ENCODE measurements at places on chromosomes 12 and 14.

DNA sequence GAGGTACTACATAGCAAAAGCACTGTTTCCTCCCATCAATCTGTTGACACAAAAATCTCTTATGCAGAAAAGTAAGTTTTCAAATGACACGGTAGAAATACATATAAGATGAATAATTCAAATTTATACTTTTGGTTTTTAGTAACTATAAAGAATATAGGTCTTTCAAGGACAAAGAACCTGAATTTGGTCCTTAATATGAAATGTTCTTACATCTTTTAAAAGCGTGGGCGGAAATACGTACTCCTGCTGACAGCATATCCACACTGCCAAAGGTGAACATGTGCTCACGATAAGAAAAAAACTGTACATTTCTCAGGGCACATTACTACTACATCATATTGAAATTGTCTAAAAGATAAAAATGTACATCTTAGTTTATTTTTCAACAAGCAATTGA, 127.6 kb downstream of the FOXN3 start:
- DNase-seq = no peak

- no peak for DNase-seq
These were observed 43.6 kb upstream of the SYT1 start for GRCh38 chr12:78820946-78821345.

GRCh38 chr12:114408471-114408885, 2.5 kb upstream of the TBX5 start:
- DNase-seq = no peak

GRCh38 chr14:80692903-80693302, 248.6 kb downstream of the CEP128 start:
- DNase-seq = no peak

DNA sequence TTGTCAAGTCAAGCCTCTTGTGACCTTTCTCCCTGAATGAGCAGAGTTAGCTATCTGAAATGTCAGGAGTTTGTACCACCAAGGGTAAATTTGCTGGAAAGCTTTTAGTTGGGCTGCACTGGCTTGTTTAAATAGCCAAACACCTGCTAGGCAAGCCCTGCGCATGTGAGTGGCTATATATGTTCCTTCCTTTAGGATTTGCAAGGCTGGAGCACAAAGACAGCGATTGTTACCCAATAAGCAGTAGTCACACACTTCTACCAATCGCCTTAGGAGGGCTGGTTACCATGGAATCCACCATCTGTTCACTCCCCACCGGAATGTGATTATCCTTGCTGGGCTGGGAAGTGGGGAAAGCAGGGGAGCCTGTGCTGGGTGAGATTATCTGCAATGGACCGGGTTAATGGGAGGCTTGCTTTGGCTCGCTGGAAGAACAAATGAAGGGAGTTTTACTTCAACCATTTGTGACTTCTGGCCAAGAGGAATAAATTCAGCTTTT, 102.5 kb downstream of the FGD4 start:
- no peak for DNase-seq

GRCh38 chr12:113403435-113404415, at the start of gene SDS:
Gene SDS, minus strand, starts transcription at chr12:113403887. Its CDS starts 4,179 bp downstream, at chr12:113399708.
- DNase-seq = no peak

DNA sequence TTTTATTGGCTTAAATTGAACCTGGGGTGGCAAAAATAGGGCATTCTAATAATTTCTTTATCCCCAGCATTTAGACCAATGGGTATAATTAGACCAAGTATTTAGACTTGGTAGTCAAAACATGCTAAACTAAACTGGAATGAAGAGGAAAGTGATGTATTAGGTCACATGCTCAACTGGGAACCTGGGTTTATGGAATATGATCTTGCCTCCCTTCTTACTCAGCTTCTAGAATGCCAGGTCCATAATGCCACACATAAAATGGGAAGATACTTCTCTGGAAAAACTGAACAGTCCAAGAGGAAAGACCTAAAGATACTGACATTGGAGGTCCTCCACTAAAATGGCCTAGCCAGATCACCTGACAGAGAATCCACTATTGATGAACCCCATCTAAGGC, 6.2 kb upstream of the BIN2 start:
- no peak for DNase-seq

DNA sequence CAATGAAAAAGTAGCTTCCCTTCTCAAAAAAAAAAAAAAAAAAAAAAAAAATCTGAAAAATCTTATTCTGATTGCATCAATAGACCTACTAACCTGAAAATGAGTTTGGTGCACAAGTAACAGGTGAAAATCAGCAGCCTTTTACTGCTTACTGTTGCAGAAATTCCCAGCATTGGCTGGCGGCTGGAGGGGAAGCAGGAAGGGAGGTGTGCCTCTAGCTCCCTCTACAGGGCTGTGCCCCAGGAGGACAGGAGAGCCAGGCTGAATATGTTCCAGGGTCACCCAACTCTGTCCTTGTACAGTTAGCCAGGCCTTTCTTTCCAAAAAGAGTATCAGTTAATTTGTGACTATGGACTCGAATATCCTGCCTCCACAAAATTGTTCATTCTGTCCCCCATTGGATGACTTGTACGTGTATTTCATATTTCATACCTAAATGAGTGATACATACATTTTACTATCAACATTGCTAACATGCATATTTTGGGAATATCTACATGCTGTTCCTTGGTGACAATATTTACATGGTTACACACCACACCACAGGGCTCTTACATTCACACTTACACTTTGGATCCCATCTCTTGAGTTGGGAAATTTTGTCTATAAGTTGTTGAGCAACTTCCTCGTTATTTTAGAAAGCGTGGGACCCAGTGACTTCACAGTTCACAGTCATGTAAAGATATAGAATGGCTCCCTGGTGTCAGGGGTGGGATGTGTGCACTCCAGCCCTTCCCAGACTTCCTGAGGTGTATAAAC, 124.8 kb downstream of the SAMD4A start:
- no peak for DNase-seq

DNA sequence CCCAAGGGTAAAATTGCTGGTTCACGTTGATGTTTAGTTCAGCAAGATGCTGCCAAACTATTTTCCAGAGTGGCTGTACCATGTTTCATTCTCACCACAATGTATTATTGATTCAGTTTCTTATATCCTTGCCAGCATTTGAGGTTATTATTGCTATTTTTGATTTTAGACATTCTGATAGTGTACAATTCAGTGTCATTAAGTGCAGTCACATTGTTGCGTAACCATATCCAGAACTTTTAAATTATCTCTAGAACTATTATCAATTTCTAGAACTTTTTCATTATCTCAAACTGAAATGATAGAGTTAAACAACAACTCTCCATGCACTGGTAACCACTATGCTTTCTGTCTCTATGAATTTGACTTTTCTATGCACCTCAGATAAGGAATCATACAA, 10.7 kb upstream of the TBC1D15 start:
- no peak for DNase-seq

GRCh38 chr14:72801836-72802587, 91.9 kb downstream of the DPF3 start:
- DNase-seq = no peak

DNA sequence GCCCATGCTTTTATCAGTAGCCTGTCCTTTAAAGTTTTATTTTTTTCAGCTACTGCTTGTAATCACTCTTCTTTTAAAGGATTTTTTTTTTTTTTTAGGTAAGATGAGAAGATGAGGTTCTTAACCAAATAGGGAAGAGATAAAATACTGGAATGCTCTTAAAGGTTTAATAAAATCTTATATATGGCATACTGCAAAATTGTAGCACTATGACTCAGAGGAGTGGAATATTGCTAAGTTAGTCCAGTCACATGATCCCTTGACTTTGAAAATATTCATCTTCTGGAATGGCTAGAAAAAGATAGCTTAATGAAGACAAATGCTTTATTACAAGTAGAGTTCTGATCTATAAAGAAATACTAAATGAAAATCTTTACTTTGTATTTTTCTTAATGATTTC, 116.6 kb downstream of the NAV3 start:
- DNase-seq = no peak

- no peak for DNase-seq
These were observed 66.9 kb upstream of the CNOT2 start for GRCh38 chr12:70176290-70176689.

DNA sequence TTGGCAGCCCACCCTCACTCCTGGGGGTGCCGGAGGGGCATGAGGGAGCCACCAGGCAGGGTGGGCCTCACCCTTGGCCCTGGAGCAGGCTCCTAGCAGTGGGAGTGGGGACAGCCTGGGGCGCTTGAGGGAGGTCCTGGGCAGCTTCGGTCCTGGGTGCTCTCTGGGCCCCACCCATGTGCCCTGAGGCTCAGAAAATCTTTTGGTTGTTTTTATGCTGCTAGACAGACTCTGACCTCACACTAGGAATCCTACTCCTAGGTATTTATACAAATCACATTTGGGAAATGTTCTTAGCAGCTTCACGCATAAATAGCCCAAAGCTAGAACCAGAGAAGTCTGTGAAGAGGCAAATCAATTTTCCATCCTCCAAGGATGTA, 10.9 kb upstream of the ULK1 start:
- DNase-seq = no peak

DNA sequence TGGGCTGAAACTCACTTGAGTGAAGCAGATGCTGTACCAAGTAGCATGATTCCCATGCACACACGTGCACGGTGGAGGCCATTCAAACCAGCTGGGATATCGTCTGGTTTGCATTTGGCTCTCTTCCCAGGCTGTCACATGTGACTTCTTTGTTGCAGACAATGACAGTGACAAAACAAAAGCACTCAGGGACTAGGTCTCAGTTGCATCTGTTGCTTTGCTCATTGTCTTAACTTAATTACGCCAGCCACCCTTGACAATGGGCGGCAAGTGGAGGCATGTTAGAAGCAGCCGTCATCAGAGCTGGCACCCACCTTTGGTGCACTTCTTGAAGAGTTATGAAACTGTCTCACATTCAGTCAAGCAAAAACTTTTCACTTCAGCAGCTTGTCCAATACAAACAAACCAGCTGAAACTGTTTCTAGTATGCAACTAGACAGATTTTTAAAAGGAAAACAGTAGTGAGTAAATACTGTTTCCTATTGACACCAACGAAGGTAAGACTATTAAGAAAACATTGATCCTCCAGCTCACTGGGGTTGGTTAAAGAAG, 74.3 kb downstream of the IGF1 start:
- DNase-seq = no peak

DNA sequence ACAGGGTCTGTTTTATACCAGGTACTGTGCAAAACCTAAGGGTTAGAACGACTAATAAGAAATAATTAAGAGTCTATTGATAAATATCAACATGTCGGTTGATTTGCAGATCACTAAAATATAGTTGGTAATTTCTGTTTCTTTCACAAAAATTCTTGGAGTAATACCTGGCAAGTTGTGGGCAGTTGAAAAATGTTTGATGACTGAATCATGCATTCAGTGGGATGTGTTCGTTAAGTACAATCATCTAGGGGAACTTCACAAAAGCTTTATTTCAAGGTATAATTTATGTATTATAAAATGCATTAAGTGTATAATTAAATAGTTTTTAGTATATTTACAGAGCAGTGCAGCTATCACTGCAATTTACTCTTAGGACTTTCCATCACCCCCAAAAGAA, 120.0 kb downstream of the KCNA5 start:
- DNase-seq = no peak

DNA sequence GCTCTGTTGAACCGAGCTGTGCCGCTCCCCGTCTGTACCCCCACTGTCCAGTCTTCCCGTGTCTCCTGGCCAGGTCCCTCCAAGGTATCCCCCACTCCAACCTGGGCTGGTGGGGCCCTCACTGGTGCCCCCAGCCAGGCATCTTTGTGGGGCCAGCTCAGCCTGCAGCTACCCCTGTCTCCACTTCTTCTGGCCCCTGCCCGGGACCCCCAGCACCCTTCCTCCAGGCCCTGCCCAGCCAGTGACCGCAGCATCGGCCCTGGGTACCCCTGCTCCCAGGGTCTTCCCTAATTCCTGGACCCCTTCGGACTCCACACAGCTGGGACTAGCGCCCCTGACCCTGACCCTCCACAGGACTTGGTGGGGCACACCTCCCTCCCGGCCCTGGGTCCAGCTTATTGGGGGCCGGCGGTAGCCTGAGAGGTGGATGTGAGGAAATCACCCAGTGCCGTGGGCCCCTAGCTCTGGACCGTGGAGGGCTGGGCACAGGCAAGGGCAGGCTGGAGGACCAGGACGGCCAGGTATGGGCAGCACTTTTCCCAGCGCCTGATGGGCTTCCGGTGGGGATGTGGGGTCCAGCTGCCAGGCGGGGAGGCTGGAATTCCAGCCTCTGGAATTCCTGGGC, 4.1 kb upstream of the CRIP1 start:
- no peak for DNase-seq

DNA sequence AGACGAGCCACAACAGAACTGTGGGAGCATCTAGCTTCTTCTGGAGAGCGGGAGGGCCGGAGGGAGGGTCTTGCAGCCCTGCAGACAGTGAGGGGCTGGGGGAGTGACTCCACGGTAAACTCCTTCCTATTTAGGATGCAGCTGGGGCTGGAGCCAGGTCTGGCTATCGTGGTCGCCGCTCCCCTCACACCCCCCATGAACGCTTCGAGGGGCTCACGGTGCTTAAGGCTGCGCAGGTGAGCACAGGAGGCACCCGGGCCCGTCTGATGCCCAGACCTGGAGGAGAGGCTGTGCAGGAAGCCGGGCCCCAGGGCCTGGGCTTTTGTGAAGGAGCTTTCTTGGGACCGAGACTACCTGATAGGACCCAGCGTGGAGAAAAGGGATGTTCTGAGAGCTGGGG, 3.9 kb upstream of the GNB3 start:
- DNase-seq = no peak

DNA sequence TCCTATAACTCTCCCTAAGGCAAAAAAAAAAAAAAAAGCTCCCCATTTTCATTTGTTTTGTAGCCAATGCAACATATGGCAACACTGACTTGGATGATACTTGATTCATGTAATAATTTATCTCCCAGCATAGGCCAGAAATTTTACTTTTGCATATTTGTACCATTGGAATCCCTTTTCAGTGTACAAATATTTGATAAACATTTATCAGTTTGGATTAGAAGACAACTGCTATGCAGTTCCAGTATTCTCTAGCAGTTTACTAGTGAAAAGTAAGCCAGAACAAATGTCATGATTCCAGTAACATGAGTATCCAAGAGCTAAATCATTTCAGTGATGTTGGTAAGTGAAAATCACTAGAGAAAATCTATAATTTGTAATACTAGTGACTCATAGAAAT, 392.3 kb downstream of the CCER1 start:
- DNase-seq = no peak

DNA sequence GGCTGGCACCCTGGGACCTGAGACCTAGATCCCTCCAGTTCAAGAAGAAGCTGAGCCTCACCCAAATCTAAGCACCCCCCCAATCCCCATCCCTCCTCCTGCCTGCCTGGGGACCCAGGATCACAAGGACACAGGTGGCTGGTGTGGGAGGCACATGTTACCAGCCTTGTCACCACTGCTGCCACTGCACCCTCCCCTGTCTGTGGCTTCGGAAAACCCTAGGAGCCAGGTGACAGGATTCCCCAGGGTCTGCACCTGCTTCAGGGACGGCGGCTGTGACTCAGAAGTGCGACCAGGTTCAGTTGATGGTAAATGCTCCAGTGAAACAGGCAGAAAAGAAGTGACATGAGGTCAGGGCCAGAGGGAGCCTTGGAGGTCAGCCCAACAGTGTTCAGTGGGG, 62.8 kb upstream of the FAM222A start:
- DNase-seq = no peak

- no peak for DNase-seq
These were observed 191.8 kb downstream of the C12orf75 start for GRCh38 chr12:105522166-105522825.

Measured in stimulated activated CD4-positive, alpha-beta T cell treated with anti-CD3 and anti-CD28 coated beads, Interleukin-15, amount 100 ng/mL, for 1 hour (primary cell).